Non-pigmented ciliary epithelial cell (primary cell): ENCODE measurements at places on chromosomes 3 and 15.
A peak's percentile ranks its signal among the peaks of the same experiment; 100 is the strongest.

DNA sequence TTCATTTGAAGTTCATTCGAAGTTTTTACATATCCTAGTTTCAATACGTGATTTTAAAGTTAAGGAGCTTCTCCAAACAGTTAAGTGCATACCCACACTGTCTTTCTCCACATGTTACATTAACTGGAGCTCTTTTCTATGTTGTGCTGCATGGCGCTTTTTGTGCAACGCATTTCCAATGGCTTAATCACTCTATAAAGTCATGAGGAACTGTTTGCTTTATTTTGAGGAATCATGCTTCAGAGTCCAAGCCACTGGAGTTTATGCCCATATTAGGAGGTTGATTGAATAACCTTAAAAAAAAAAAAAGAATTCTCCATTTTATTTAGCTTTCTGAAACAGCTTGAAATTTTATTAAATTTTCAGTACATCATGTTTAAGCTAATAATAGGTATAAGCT, 109.4 kb upstream of the MBNL1 start:
- peak; percentile 65 for DNase-seq

DNA sequence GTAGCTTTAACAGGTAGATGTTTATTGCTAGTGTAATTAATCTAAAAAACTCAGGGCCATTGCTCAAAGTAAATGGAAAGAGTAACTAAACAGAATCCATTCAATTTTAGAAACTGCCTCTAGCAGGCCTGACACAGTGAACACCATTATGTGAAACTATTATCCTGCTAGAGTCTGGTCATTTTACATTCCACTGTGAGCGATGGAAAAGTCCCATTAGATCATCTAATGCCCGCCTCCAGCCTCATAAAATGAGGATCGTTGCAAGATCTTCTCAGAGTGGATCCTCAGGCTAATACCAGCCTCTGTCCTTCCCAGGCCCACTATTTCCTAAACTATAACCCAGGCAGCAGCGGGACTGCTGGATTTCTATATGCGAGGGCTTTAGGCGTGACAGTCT, 107.7 kb downstream of the WDR76 start:
- DNase-seq: no peak

- no peak for DNase-seq
Observed at GRCh38 chr3:129616713-129617112, 10.2 kb upstream of the PLXND1 start.

GRCh38 chr15:36029606-36030210, 483.7 kb upstream of the DPH6 start:
- DNase-seq: peak; percentile 79

DNA sequence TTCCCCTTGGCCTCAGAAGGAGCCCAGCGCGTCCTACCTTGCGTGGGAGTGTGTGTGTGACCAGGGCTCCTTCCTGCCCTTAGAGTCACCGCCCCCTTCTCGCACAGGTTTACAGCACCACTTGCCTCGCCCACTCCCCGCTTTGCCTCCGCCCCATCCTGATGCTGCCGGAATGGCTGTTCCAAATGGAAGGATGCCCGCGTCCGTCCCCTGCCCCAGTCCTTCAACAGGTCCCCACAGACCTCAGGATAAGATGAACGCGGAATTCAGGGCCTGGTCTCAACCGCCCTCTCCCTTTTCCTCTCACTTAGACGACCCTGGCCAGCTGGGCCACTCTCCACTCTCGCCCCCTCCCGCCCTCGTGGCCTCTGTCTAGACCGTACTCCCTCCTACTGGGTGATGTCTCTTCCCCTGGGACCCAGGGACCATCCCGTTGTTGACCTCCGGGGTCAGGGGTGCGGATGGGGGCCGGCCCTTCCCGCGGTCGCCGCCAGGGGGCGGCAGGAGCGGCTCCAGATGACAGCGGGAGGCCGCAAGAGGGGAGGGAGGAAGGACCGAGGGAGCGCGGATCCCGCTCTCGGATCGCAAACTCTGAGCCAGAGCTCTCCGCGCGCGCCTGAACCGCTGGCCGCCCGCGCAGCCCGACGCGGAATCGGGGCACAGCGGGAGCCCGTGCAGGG, at the start of gene THSD4:
Gene THSD4 (plus strand): TSS at position 585 of the 680 bp plus-strand sequence.
- no peak for DNase-seq

DNA sequence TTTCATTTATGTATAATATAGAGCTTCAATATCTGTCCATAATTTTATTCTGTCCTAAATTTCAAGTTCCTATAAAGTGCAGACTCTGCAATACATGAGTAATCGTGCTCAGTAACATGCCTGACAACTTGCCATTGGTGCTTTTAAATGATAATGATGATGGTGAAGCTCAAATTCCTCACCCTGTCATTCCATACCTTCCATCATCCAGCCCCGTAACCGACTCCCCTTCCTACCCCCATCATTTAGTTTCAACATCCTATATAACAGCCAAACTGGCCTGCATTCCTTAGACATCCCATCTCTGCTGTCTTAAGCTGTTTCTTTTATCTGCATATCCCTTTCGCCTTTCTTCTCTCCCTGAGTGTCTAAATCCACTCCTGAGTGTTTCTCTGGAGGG, 67.2 kb upstream of the DLG1 start:
- no peak for DNase-seq

DNA sequence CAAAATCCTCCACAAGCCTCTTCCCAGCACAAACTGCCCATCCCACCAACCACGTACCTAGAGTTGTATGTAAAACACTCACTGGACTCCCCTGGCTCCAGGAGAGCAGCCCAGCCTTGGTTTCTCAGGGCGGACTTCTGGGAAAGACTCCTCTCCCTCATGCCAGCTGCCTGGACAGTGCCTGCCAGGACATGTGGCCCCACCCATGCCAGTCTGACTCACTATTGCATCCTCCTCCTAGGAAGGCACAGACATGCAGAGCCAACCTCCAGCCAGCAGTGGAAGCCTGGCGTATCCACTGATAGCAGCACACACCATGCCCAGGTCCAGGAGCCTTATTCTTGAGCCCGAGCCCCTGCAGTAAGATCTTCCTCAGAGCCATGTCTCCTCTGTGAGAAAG, 8.6 kb downstream of the PKM start:
- DNase-seq: no peak

DNA sequence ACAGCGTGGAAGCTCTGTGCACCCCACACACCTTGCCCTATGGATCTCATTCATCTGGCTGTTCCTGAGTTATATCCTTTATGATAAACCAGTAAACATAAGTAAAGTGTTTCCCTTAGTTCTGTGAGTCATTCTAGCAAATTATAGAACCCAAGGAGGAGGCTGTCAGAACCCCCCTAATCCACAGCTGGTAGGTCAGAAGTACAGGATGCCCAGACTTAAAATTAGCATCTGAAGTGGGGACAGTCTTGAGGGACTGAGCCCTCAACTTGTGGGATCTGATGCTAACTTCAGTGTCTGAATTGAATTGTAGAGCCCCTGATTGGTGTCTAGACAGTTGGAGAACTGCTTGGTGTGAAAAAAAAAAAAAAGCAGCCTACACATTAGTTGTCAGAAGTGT, 75.1 kb downstream of the B3GNT5 start:
- DNase-seq: no peak

DNA sequence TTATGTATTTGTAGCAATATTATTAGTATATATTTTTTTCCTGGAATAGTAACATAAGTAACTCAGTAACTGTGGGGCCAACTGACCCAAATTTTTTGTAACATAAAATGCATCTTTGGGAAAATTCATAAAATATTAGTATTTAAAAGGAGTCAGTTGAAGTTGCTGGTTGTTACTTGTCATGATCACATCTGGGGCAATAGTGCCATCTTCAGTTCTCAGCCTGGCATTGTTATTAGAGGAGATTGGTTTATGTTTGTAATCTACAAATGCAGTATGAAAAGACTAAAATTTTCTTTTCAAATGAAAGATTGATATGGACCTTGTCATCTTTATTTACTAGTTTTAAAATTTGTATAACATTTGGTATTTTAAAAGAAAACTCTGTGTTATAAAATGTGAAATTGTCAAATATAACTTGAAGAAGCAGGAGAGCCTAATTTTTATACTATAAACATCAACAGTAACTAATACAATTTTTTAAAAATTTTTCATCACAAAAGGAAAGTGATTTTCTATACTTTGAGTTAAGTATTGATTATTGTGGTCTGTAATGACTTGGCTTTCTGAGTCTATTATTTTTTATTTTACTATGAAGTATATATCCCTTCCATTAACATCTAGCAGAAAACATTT, 38.8 kb upstream of the MLF1 start:
- DNase-seq: no peak

GRCh38 chr3:7562892-7563291, 702.0 kb downstream of the GRM7 start:
- DNase-seq: no peak

DNA sequence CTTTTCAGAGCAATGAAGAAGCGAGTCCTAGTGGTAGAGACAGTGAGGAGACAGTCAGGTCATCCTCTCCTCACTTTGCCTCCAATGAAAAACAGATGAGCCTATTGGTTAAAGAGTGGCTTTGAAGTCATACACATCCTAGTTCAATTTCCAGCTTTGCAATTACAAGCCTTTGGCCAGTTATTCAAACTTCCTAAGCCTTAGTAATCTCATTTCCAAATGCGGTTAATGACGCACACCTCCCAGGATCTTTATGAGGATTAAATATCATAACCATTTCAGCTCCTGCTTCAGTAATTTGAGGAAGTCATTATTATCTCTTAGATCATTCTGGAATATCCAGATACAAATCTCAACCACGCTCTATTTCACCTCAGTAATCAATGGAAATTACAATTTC, 10.0 kb upstream of the ST6GAL1 start:
- no peak for DNase-seq
